Stimulated activated CD4-positive, alpha-beta T cell treated with anti-CD3 and anti-CD28 coated beads, Interleukin-15, amount 100 ng/mL, for 1 hour (primary cell): ENCODE measurements at places on chromosomes 2 and 18.

GRCh38 chr2:20454036-20454981 is 7.4 kb downstream of the RHOB start:
- DNase-seq: no peak

- DNase-seq: no peak
These were observed 168.8 kb downstream of the CDCA7 start for GRCh38 chr2:173523497-173523896.

DNA sequence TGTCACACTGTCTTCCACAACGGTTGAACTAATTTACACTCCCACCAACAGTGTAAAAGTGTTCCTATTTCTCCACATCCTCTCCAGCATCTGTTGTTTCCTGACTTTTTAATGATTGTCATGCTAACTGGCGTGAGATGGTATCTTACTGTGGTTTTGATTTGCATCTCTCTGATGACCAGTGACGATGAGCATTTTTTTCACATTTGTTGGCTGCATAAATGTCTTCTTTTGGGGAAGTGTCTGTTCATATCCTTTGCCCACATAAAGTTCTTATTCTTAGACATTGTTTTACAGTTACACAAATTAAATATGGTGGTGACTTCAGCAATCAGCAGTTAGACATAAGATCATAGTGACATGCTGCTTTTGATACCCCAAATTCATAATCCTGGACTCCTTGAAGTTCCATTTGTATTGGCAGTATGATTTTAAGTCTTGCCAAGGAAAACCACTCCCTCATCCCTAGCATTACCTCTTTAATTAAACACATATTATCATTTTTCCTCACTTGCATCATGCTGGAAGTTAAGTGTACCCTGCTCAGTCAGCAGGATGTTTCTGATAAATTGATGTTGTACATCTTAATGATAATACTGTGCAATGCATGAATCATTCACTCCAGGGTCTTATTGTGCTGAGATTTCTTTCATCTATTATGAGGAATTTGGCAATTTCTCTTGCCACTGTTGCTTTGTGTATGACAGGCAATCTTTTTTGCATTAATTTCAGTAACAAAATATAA is 67.6 kb upstream of the STAT1 start:
- no peak for DNase-seq

DNA sequence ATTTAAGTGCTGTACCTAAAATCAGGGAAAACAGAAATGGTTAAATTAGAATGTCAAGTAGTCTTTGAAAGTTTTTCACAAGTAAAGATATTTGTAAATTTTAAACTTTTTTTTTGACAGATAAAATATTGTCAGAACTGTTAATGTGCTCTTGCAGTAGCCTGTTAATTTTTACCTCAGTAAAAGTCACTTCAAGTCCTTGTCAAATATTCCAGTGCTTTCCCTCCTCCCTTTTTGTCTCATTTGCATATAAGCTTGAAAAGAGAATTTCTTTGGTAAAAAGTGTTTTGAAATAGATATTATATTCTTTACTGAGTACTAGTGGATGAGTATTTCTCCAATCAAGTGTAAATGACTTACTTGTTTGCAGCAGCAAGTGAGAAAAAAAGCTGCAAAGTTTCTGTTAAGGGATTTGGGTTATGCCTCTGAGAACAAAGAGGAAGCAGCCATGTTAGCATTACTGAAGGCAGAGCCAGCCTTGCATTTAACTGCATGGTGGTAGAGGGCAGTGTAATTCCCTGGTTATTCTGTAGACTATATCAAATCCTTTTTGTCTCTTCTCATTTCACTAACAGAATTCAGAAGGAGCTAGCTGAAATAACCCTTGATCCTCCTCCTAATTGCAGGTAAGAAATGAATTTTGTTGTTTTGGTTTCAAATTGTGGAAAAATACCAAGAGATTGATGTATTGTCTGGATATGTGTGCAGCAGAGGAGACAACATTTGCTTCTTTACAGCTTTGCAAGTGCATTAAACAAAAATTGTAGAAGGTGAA is 3.2 kb downstream of the UBE2E3 start:
- no peak for DNase-seq

- no peak for DNase-seq
These were observed 971.0 kb upstream of the GYPC start for GRCh38 chr2:125684932-125685331.
